ENCODE measurements at places on chromosomes 7 and 10. TPM values are rescaled to one million over a fixed set of nuclear protein-coding genes. Genes with fewer than 3 reads are reported as not detected.

The PRSS37 gene
- total RNA-seq, result not detected

The NEBL gene
- total RNA-seq, result 1.2 TPM

The TUBAL3 gene
- total RNA-seq, result not detected

The CCDC146 gene
- 0.93 TPM for total RNA-seq

The TSPAN12 gene
- total RNA-seq, result not detected

The FRMD4A gene
- 7.2 TPM for total RNA-seq

The PRSS2 gene
- total RNA-seq, result not detected
